ENCODE measurements at places on chromosomes 2 and 18.

GRCh38 chr2:24621779-24622538, 130.9 kb downstream of the NCOA1 start:
- DNase-seq: no peak

- DNase-seq: no peak
Measured at GRCh38 chr2:19993731-19994130, 3.8 kb upstream of the WDR35 start.

DNA sequence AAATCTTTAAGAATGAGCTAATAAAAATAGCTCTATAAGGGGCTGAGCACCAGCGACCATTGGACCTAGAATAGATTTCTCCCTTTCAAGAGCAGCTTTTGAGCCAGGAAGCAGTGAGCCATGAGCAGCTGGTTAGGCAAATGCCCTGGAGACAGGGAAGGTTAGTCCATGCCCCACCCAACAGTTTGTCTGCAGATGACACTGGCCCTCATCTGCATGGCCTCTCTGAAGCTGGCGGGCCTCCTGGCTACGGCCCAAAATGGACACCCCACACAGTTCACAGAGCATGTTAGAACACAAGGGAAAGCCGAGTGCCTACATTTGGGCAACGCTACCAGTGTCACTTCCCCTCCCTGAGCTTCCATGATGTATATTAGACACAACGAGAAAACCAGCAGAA, 201.1 kb downstream of the MGAT5 start:
- DNase-seq: no peak

DNA sequence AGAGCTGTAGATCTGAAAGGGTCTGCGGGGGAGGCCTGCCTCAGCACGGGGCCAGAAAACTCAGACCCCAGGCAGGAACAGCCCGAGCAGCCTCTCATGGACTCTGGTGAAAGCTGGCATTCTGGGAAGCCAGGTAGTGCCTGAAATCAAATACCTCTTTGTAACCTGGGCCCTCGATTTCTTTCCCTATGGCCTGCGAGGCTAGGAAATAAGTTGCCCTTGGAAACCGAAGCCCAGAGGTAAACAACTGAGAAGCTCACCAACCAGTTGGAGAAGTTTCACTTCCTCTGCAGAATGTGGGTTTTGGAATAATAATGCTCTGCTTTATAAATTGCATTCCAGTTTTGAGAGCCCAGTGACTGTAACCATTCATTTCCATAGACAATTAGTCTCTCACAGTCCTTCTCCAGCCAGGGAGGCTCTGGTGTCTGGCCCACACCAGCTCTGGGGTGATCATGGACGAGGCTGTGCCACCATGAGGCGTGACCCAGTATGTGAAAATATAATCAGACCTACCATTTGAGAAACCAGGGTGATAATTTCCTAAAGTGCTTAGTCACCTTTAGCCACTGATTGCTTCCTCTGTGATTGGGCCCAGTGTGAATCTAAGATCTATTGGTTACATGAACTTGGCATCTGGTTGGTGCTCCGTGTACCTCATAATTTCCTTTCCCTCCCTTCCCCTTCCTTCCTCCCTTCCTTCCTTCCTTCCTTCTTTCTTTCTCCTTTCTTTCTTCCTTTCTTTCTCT, 133.1 kb upstream of the PELI1 start:
- peak; percentile 30 for DNase-seq

DNA sequence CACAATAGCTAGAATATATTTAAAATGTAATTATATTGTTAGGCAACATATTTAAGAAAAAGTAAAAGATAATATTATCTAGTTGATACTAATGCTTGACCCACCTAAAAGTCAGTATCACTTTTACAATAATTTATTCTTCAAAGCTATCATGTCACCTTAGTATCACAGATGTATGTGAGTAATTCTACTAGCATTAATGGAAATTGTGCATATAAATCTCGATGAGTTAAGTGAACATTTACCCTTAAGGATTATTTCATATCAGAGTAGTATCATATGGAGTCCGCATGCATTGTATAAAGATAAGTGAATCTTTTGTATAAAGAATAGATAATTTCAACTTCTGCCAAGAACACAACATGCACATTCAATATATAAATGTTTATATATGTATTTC, 103.4 kb downstream of the AGPS start:
- DNase-seq: no peak

DNA sequence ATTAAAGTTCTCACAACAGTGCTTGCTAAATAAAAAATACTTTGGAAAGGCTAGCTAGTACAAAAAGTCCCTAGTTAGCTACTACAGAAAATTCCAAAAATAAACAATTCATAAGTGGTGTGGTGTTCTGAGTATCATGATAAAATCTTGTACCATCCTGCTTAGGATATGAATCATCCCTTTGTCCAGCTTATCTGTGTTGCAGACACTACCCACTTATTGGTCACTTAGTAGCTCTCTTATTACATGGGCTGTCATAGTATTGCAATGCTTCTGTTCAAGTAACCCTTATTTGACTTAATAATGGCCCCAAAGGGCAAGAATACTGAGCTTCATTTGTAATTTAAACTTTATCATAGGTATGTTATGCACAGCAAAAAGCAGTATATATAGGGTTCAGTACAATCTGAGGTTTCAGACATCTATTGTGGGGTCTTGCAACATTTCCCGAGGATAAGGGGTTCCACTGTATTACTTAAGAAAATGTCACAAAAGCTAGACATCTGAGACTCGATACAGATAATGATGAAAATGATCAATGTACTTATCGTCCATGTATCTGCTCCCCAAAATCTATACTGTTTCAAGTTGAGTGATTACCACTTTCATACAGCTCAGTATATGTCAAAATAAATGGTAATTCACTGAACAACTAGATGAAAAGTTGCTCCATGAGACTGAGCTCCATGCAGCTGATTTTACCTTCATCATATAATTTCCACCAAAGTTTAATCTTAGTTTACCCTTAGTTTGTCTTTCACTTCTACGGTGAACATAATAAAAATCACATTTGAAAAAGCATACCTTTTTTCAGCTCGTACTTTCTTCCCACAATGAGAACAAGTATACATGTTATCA, 93.8 kb downstream of the C2orf74 start:
- no peak for DNase-seq

DNA sequence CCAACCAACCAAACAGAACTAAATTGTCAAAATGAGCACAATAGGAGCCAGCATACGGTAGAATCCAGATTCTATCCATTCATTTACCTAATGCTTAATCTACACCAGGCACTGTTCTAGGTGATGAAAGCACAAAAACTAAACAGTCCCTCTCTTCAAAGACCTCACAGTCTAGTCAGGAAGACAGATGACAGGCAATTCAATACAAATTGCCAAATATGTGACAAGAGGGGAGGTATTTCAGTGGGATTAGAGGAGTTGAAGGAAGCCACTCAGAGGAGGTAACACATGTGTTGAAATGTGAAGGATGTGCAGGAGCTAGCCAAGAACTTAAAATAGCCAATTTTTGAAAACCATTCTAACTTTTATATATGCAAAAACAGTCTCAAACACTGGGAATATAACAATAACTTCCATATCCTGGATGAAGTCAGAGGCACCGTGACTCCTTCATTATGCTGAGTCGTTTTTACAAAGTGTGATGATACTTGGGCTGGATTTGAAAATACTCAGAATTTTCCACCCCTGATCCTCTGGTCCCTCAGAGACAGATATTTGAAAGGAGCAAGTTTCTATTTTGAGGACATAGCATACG, 204.9 kb downstream of the PID1 start:
- no peak for DNase-seq

DNA sequence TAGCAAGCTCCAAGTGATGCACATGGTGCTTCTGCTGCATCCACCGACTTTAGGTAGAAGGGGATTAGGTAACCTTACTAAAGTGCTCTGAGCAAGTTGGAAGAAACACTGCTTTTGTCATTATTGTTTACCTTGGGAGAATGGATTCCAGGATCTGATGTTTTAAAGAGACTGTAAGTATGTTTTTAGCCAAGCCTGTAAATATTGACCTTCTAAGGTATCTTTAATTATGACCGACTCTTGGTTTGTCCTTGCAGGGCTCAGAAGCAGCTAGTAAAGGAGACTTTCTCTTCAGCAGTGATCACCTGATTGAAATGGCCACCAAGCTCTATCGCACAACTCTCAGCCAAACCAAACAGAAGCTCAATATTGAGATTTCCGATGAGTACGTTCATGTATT, 170.7 kb downstream of the MYO1B start:
- DNase-seq: no peak

- no peak for DNase-seq
Measured at GRCh38 chr2:170313992-170314348, 136.0 kb downstream of the MYO3B start.

DNA sequence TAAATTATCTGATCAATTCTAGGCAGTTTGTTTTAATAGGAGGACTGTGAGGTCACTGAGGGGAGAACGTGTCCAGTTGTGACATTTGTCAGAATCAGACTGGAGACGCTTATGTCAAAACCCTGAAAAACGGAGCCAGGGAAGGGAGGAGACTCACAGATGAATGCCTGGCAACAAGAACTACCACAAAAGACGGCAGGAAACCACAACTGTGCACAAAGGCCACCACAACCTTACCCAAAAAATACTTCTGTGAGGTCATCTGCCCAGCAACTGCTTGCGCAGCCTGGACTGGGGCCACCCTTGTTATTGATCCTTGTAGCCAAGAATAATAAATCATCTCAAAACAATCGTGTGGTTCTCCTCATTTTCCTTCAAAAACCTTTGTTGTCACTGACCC, 173.0 kb upstream of the ALKAL2 start:
- DNase-seq: no peak

- DNase-seq: no peak
Measured at GRCh38 chr2:208686665-208687064, 280.1 kb downstream of the PTH2R start.

DNA sequence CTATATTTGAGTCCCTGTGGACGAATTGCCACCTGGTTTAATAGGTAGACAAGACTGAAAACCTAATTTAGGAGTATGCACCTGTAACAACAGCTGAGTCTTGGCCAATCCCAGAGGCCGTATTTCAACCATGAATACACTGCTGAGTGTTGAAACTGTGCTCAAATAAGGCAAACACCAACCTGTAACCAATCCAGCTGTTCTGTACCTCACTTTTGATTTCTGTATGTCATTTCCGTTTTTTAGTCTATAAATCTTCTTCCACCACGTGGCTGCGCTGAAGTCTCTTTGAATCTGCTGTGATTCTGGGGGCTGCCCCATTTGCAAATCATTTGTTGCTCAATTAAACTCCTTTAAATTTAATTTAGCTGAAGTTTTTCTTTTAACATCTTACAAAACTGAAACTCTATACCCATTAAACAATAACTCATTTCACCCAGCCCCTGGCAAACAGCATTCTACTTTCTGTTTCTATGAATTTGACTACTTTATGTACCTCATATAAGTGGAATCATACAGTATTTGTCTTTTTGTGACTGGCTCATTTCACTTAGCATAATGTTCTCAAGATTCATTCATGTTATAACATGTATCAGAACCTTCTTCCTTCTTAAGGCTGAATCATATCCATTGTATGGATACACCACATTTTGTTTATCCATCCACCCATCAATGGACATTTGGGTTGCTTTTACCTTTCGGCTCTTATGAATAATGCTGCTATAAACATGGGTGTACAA, 7.5 kb upstream of the YPEL5 start:
- DNase-seq: no peak

DNA sequence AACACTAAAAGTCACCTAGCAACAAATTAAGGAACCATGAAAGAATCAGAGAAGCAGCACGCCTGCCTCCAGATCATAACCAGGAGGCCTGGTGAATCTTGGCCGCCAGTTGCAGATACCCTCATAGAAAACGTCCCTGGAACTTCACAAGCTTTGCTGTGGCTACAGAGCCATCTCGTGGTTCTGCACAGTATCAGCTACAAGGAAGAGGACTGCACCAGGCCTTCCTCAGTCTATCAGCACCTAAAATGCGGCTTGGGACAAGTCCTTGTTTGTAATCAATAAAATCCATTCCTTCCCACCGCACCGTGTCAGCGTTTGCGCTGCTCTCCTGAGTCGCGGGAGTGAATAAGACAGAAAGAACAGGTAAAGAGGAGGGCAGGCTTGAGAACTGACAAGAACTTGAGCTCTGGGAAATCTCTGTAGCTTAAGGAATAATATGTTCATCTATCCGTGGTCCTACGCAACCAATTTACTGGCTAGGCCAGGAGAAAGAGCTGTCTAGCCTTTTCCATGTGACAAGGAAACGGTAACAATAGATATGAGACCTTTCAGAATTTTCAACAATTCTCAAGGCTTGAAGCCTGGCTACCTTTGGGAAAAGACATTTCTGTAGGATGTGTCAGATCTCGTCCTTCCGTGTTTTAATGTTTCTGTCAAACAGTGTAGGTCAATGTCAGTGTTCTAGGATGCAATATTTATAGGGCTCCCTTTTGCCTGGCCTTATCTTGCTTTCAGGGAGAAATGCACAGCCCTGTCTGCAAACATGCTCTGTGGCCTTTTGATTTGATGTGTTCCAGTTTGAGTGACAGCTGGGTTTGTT, 128.5 kb upstream of the RAB12 start:
- peak; percentile 74 for DNase-seq

GRCh38 chr2:23658466-23658942, 268.4 kb downstream of the ATAD2B start:
- no peak for DNase-seq

GRCh38 chr18:45109271-45109670, 428.6 kb downstream of the SETBP1 start:
- no peak for DNase-seq

DNA sequence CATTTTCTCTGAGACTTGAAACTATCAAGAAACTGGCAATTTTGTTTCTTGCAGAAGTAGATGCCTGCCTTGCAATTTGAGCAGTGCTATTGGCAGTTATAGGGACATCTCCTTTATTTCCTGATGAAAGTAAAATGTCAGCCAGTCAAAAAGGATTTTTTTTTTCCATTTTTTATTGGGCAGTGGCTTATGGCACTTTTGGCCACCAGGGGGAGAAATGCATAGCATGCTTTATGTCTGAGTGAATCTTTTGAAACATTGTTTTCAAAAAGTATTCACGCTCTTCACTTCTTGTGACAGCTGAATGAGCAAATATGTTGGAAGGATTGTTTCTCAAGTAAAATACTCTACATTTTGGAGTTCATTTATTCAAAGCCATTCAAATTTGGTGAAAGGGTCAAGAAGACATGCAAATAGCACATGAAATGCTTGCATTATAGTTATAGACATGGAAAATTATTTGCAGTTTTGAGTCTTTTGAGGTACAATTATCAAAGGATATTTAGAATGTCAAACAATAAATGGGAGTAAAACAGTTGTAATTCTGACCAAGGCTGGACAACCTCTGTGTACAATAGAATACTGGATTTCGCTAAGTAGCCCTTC, 491.0 kb downstream of the CDH2 start:
- peak; percentile 39 for DNase-seq

- peak; percentile 72 for DNase-seq
Measured at GRCh38 chr18:61554117-61554776, 221.0 kb downstream of the CDH20 start.

DNA sequence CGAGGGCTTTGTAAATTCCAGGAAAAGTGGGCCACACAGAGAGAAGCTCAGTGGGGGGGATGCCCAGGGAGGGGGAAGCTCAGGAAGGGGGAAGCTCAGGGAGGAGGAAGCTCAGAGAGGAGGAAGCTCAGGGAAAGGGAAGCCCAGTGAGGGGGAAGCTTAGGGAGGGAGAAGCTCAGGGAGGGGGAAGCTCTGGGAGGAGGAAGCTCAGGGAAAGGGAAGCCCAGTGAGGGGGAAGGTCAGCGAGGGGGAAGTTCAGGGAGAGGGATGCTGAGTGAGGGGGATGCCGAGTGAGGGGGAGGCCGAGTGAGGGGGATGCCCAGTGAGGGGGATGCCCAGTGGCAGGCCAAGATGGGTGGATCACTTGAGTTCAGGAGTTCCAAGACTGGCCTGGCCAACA, 821 bp upstream of the CHRNG start:
- no peak for DNase-seq

GRCh38 chr2:36438449-36438977, 82.9 kb downstream of the CRIM1 start:
- DNase-seq: no peak

GRCh38 chr18:8882632-8883408, 177.5 kb downstream of the MTCL1 start:
- DNase-seq: no peak
